ENCODE measurements at places on chromosomes 7 and 10.

DNA sequence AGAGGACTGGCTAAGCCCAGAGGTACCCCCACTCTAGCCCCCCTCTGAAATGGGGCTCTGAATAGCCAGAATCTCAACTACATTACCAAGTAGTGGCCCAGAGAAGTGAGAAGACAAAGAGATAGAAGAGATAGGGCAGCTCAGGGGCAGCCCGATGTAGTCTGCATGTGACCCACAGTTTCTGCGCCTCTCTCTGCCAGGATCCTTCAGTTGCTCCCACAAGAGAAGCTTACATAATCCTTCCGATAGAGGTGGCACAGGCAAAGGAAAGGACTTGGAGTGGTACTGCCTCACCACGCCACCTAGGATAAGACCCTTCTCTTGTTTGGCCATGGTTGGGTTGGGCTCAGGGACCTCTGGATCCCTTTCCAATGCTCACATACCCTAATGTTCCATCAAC lies 5.4 kb upstream of the PDE1C start:
- no peak for ATAC-seq

DNA sequence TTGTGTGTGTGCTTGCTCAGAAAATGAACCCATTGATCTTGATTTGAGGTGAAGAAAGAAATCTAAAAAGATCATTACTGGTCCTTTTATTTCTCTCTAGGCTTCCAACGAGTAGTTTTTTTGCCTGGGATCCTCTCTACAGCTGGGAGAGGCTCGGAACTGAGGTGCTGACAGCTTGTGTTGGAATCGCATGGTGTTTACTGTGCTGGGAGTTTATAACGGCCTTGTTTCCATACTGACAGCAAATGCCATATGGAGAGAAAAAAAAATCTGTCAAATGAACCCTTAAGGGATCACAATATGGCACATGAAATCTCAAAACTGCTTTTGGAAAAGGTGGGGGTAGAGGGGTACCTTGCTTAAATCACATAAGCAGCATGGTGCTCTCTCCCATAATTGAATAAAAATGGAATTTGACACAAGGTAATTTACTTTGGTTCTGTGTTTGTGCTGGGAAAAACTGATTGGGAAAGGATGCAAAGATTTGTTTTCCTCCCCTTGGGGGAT lies 165.0 kb downstream of the RGS10 start:
- ATAC-seq = no peak

DNA sequence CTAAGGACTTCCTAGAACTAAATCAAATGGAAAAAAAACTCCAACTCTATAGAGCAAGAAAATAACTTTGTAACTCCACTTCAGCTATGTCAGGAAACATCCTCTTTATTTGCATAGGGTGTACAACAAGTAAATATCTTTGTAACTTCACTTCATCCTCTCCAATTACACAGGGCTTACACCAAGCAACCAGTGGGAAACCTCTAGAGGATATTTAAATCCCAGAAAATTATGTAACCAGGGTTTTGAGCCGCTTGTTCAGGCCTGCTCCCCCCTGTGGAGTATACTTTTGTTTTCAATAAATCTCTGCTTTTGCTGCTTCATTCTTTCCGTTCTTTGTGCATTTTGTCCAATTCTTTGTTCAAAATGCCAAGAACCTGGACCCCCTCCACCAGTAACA lies 22.2 kb downstream of the LIPJ start:
- ATAC-seq = no peak

- no peak for ATAC-seq
Measured at GRCh38 chr7:145850636-145851035, 266.0 kb upstream of the CNTNAP2 start.

DNA sequence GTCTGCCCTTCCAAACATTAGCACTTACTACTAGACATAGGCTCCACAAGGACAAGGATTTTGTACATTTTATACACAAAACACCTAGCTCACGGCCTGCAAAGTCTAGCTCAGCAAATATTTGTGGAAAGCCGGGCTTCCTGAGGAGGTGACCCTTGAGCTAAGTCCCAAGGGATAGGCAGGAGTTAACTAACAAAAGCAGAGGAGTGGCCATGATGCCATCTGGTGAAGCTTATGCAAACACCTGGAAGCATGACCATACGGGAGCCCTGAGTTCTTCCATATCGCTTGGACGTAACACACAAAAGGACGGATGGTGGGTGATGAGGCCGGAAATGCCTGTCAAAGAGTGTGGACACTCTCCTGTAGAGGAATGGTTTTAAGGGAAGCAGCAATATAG lies 25.9 kb upstream of the YAE1 start:
- ATAC-seq = no peak

- ATAC-seq = peak; percentile 36
Measured at GRCh38 chr7:91557789-91558404, 293.7 kb downstream of the FZD1 start.
